ENCODE measurements at places on chromosomes 16 and 17.
A peak's percentile ranks its signal among the peaks of the same experiment; 100 is the strongest.

DNA sequence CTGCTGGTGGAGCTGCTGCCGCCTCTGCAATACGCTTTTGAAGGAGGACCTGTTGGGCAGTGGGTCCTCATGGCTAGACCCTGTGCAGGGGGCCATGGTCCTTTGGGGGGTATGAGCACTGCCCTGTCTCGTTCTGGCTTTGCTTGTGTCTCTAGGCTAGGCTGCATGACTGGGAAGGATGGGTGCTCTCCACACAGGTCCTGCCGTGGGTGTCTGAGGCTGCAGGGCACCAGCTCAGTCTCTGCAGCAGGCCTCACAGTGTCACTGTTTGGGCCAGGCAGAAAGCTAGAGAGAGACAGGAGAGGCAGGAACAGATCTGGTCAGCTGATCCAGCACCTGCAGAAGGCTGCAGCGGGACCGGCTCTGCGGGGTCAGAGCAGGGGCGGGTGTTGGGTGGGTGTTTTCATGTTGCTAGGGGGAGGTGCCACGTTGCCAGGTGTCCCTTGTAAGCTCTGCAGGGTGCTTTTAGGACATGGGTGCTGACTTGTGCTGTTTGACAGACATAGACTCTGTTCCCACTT is 111.4 kb downstream of the SNX29 start:
- peak; percentile 64 for DNase-seq

GRCh38 chr17:47279062-47279801 is 25.6 kb downstream of the ITGB3 start:
- DNase-seq: peak; percentile 76

DNA sequence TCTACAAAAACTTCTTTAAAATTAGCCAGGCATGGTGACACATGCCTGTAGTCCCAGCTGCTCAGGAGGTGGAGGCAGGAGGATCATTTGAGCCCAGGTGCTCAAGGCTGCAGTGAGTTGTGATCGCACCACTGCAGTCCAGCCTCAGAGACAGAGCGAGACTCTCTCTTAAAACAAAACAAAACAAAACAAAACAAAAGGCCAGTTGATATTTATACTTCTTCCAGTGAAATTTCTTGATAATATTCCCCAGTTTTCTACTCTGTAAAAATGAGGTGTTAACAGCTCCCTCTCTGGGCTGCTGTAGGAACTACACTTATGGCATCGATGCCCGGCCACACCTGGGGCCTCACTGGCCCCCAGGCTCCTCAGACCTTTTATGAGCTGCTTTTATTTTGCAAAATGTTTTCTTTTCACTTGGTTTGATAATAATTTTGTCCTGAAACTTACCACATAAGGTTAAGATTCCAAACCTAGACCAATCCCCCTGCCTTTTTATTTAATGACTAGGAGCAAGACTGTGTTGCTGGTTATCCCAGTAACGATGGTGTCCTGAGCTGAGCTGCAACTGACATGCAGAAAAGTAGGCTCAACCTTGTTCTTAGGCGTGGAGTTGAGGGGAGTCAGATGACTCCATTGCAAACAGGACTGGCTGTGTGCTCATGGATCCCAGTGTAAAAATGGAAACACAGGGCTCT is 17.6 kb downstream of the MAPK8IP3 start:
- DNase-seq: no peak

DNA sequence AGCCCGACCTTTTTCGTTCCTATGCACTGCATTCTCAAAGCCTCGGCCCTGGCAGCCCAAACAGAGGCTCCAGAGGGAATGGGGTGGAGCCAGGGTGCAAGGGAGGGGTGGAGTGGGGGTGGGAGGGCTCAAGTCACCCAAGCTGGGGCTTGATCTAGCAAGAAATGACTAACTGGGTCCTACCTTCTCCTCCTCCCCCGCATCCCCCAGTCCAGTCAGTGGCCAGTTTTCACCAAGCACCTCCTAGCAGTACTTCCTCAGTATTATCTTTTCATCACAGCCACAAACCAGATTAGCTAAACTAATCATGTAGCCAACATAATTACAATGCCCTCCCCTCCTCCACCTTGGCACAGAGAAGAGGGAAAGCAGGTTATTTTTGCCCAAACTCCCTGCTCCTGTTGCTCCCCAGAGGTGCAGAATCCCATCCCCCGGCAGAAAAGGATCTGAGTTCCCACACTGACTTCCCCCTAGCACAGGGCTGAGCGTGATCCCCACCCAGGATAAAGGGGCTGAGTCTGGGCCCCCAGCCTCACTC is 2.2 kb downstream of the JUP start:
- DNase-seq: peak; percentile 79

GRCh38 chr16:8963010-8963820 is 491 bp downstream of the USP7 start:
- DNase-seq: no peak

DNA sequence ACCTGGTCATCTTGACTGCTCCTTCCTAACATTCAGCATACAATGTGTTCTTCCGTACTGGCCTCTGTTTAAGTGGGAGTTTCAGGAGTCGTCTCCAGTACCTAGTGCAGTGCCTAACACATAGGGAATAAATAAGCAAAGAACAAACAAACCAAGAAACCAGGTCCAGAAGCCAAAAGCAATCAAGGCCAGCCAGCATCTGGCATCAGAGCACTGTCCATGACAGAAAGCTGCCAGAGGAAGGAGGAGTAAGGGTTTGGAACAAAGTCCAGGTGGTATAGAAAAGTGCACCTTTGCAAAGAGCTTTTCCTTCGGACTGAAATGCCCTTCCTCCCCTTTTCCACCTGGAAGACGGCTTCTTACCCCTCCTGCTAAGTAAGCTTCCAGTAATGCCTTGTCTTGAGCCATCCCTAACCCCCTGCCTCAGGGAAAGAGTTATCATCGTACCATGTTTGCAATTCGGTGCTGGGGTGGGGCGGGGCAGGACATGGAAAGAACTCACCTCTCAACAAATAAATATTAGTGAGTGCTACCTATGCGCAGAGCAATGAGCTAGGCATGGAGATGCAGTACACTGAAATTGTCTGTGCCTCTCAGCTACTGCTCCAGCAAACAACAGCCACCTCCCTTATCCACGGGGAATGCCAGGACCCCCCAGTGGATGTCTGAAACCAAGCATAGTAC is 47.6 kb downstream of the C17orf67 start:
- DNase-seq: no peak

GRCh38 chr16:54063279-54063773 is 223.3 kb downstream of the IRX3 start:
- no peak for DNase-seq

- peak; percentile 56 for DNase-seq
Measured at GRCh38 chr17:20281860-20282259, 185.5 kb downstream of the LGALS9B start.

DNA sequence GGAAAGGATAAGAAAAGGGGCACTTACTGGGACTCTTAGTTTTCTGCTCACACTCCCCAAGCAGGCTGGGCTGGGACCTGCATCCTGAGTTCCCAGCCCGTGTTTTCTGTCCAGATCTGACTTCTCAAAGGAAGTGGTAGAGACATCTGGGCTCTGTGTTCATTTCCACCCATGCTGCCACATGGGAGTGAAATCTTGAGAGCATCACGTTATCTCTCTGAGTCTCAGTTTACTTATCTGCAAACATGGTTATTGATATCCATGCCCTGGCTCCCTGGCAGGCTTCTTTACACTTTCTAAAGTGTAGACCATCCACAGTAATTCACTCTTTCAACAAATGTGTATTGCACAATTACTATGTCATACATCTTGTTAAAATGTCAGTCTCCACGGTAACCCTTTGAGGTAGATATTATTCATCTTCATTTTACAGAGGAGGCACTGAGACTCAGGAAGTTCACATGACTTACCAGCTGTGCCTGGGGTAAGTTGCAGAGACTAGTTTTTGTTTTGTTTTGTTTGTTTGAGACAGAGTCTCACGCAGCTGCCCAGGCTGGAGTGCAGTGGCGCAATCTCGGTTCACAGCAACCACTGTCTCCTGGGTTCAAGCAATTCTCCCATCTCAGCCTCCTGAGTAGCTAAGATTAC is 3.4 kb downstream of the ZNF688 start:
- no peak for DNase-seq

DNA sequence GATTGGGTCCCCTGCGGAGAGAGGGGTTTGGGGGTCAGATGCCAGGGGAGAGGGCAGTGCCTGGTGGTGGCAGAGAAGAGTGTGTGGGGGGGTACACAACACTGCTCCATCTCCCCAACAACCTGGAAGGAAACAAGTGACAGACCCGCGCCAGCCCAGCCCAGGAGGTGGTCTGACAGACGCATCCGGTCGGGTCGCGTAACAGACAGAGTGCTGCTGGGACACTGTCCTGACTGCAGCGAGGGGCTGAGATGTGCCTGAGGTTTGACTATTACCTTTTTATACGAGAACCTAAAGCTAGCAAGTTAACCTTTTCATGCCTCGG is 16.2 kb downstream of the UNC13D start:
- DNase-seq: no peak

- no peak for DNase-seq
Measured at GRCh38 chr16:22672830-22673210, 141.1 kb upstream of the HS3ST2 start.

DNA sequence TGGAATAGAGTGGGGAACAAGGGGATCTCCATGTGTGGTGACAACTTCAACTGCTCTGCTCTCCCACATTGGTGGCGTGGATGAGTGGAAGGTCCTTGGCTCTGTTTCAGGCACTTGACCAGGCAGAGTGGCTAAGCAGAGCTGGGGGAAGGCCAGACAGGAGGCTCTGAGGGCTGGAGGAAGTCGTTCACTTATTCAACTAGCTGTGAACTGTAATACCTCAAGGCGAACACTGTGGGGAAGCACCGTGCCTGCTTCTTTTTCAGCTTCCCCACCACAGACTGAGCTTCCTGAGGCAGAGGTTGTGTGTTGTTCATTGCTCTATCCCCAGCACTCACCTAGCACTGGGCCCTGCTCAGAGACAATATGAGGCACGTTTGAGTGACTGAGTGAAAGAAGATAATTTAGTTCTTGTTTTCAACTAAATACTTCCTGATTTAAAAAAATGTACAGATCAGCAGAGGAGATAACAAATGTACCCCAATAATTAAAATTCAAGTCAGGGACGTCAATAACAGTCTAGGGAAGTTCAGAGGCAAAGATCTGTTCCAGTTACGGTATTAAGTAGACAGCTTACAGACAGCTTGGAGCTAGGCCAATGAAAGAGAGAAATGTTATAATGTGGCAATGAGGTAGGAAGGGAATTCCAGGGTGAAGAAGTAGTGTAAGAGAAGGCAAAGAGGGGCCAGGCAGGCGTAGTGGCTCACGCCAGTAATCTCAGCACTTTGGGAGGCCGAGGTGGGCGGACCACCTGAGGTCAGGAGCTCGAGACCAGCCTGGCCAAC is 34.7 kb downstream of the MYO18A start:
- DNase-seq: peak; percentile 68

DNA sequence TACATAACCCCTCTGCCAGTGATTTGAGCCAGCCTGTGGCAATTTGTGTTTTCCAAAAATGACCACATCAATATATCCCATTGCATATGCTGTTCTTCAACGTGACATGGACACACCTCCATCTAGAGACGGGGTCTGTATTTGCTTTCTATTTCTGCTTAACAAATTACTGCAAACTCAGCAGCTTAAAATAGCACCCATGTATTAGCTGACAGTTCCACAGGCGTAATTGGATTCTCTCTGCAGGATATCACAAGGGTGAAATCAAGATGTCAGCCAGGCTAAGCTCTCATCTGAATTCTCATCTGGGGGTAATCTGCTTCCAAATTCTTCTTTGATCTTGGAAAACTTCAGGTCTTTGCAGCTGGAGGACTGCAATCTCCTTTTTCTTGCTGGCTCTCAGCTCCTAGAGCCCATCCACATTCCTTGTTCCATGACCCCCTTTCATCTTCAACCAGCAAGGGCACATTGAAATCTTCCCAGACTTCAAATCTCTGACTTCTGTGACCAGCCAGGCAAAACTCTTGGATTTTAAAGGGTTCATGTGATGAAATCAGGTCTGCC is 8.2 kb downstream of the KRT9 start:
- no peak for DNase-seq

GRCh38 chr16:15970743-15971439 is 21.5 kb downstream of the ABCC1 start:
- DNase-seq: no peak

DNA sequence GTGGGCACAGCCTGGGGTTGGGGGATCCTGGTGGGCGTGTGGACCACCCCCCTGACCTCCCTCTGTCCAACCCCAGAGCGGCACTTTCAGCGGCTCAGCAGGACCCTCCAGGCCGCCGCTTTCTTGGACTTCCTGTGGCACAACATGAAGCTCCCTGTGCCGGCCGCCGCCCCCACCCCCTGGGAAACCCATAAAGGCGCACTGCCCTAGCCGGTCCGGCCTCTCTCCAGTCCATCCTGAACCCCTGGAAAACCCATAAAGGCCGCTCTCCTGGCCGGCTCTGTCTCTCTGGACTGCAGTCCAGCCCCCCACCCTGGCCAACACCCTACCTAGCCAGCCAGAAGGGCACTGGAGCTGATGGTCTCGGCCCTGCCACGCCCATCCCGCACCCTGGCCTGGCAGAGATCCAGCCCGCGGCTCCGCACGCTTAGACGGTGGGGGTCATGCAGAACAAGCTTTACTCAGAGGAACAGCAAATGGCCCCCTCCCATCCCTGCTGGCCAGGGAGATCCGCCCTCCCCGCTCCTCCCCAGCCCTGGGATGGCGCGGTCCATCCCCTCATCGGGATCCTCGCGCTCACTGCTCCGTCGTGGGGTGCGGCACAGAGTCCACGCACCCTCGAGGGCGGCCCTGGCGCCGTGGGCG is 2.7 kb downstream of the NOXO1 start:
- no peak for DNase-seq

DNA sequence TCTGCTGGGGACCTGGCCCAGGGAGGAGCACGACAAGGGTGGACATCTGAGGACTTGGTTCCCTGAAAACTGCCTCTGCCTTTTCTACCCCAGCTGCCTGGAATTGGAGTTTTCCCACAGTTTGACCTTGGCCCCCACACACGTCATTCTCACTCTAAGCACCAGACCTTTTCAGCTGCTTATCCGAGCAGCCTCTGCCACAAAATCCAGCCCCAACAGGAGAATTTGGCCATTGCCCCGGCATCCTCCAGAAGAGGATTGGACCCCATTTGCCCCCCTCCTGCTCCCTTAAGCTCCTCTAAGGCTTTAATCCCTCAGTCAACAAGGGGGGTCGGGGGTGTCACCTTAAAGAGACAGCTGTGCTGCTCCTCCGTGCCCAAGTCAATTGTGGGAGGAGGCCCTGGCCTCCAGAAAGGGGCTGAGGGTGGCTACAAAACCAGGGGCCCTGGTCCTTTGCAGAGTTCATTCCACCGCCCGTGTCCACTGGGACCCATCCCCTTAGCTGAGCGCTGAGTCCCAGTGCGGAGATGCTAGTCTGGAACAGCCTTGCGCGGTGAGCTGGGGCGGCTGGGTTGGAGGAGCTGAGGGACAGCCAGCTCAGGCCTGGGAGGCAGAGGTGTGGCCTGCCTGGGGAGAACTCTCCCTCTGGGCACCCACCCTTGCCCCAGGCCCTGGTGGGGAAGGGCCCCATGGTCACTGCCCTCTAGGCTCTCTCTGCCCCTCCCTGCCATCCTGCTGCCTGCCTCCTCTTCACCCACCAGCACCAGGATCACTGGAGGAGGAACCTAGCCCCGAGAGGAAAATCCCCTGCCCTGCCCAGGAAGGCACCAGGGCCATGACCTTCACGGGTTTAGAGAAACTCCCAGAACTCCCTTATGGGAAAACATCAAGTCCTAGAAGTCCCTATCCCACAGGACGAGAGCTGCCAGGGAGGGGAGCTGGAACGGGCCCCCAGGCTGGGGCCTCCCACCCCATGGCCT is 18.8 kb downstream of the TTYH2 start:
- DNase-seq: no peak

All from left ventricle myocardium superior (tissue), 1 donor.